ENCODE measurements at places on chromosomes 4 and X.
A peak's percentile ranks its signal among the peaks of the same experiment; 100 is the strongest.

DNA sequence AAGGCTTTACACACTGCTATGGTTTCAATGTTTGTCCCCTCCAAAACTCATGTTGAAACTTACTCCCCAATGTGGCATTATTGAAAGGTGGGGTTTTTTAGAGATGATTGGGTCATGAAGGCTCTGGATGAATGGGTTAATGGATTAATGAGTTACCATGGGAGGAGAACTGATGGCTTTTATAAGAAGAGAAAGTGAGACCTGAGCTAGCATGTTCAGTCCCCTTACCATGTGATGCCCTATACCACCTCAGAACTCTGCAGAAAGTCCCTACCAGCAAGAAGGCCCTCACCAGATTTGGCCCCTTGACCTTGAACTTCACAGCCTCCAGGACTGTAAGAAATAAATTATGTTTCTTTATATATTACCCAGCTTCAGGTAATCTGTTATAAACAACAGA lies 68.9 kb upstream of the CAPN6 start:
- no peak for DNase-seq

- peak; percentile 85 for DNase-seq
Observed at GRCh38 chr4:3041192-3042142, 32.9 kb downstream of the HTT-AS start.

DNA sequence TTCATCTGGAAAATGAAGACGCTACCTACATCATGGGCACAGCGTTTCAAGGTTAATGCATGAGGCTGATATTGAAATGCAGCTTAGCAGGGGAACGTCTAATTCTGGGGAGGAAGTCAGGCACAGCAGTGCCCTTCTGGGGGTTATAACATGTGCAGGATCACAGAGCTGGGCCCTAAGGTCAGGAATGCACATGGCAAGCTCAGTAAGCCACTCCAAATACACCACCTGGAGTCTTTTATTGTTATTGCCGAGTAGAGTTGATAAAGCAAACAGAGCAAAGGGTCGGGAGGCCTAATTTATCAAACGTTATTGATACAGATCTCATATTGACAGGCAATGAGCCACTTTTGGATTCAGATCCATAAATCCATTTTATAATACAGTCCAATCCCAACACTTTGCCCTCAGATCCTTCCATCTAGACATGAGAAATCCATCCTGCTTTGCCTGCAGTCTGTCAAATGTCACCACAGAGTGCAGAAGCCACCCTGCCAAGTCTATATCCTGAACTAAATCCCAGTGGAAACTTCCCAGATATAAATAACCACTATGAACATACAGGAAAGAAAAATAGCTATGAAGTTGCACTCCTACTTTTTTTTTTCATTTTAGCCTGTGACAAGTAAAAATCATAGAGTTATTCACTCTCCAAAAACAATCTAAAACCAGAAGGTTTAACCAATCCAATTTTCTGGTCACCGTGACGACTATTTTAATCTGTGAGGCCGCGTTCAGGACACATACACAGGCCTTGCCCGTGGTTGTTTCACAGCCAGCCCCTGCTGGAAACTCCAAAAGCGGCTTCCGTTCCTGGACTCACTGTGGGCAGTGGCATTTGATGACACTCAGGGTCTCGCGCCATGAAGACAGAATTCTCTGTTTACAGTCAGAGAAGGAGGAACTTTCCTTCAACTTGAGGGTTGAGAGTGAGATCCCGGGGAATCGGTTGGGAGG lies 335.4 kb downstream of the DHX15 start:
- no peak for DNase-seq

DNA sequence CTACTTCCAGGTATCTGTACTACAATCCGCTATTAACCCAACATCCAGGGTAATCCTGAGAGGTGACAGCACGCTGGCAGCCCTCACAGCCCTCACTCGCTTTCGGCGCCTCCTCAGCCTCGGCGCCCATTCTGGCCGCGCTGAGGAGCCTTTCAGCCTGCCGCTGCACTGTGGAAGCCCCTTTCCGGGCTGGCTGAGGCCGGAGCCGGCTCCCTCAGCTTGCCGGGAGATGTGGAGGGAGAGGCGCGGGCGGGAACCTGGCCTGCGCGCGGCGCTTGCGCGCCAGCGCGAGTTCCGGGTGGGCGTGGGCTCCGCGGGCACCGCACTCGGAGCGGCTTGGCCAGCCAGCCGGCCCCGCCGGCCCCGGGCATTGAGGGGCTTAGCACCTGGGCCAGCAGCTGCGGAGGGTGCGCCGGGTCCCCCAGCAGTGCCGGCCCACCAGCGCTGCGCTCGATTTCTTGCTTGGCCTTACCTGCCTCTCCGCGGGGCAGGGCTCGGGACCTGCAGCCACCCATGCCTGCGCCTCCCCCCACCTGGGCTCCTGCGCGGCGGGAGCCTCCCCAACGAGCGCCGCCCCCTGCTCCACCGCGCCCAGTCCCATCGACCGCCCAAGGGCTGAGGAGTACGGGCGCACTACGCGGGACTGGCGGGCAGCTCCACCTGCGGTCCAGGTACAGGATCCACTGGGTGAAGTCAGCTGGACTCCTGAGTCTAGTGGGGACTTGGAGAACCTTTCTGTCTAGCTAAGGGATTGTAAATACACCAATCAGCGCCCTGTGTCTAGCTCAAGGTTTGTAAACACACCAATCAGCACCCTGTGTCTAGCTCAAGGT lies 87.3 kb downstream of the PRSS12 start:
- no peak for DNase-seq

DNA sequence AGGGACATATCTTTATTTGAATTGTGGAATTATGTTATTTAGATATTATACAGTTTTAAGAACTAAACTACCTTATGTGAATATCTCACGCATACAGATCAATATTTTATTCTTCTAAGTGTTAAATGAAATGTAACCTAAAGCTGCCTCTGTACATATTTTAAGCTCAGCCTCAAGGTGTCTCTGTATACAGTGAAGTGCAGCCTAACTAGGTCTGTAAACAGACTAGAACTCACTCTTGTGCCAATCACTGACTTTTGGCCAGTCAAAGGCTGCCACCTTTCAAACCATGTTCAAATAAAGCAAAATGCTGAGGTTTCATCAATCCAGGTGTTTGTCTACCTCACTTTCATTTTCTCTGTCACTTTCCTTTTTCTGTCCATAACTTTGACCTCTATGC lies 1074.5 kb upstream of the PRKX start:
- no peak for DNase-seq

DNA sequence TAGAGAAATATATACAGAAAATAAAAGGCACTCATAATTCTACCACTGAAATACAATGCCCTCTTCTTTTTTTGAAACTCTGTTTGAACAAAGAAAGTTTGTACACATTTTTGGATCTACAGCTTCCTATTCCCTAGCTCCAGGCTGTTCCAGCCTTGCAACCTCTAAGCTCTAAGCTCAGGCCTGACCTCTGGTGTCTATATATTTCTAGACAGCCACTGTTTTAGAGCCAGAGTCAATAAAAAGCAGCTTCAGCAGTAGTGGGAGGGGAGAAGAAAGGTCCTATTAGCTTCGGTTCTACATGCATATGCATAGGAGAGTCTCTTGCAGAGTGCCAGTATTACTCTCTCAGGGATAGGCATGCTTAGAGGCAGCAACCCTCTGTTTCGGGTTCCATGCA lies 39.7 kb downstream of the CLDN2 start:
- peak; percentile 2 for DNase-seq

GRCh38 chrX:69603566-69604194 lies 12.2 kb upstream of the EDA start:
- DNase-seq = no peak

DNA sequence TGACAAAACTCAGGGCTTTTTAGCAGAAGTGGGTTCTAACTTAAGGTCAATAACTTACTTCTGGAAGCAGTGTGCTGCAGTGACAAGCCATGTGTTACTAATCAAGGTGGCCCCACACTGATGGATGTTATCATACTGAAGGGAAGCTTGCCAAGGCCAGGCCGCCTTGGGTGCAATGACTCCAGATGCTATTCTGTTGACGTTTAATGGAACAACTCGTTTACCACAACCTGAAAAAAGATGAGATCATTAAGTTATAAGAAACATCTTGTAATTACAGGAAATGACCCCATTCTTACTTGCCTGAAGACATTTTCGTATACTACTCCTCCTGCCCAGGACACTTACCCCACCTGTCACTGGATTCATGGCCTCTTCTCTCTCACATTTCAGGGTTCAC lies 38.9 kb upstream of the TMPRSS11D start:
- no peak for DNase-seq

- peak; percentile 60 for DNase-seq
Observed at GRCh38 chr4:76658231-76659102, 223.4 kb downstream of the SHROOM3 start.

- DNase-seq = peak; percentile 60
Observed at GRCh38 chrX:154727871-154728270, 23.0 kb downstream of the GAB3 start.
